Muscle of back (tissue), 13 donors: ENCODE measurements at places on chromosomes 7 and 10.
A peak's percentile ranks its signal among the peaks of the same experiment; 100 is the strongest.

GRCh38 chr10:58307676-58308075 is 27.1 kb upstream of the UBE2D1 start:
- DNase-seq: no peak

- DNase-seq: no peak
Observed at GRCh38 chr7:1961701-1962276, 271.0 kb downstream of the MAD1L1 start.

DNA sequence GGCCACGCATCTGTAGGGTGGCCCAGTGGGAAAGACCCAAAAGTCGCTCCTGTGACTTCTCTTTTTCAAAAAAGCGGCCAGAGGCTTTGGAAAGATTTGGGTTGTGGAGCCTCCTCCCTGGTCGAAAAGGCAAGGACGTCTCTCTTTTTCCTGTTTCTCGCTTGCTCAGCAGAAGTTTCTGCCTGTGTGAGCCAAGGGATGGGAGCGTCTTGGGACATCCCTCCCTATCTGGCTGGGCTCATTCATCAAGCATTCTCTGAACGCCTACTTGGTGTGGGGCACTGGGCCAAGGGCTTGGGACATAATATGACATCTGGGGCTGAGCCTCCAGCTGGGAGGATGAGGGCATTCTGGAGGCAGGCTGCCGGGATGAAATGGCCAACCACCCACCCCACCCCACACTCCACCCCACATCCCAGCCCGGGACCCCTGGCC is 120.9 kb downstream of the C10orf105 start:
- peak; percentile 52 for DNase-seq

- DNase-seq: peak; percentile 19
Observed at GRCh38 chr10:91493313-91493712, 83.2 kb downstream of the HECTD2 start.

DNA sequence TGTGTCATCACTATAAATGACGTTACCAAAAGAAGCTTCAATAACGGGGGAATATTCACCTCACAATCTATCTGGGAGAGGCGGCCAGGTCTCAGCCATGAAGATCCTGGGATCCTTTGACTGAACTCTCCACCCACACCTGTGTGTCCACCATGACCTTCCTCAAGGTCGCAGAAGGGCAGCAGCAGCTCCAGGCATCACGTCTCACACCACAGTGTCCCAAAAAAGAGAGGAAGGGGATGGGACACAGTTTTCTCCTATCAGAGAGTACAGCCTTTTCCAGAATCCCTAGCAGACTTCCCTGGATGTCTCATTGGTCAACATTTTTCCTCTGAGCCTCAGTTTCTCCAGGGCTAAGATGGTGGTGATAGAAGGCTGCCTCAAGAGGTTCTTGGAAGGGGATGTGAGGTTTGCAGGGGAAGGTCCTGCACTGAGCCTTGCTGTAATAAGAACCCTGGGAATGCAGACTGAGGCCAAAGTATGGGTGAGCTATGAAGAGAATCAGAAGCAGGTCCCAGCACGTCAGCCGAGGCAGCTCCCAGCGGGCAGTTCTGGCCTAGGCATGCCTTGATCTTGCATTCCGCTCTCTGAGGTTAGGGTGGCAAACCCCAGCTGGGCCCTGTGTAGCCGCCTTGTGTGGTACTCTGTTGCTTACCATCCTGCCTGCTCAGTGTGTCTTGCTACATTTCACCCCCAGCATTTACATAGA is 63.8 kb downstream of the COL26A1 start:
- no peak for DNase-seq

DNA sequence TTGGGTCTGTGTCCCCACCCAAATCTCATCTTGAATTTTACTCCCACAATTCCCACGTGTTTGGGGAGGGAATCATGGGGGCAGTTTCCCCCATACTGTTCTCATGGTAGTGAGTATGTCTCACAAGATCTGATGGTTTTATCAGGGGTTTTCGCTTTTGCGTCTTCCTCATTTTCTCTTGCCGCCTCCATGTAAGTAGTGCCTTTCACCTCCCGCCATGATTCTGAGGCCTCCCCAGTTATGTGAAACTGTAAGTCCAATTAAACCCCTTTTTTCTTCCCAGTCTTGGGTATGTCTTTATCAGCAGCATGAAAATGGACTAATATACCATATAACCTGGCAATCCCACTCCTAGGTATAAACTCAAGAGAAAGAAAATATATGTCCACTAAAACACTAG is 25.9 kb upstream of the SP4 start:
- DNase-seq: no peak

DNA sequence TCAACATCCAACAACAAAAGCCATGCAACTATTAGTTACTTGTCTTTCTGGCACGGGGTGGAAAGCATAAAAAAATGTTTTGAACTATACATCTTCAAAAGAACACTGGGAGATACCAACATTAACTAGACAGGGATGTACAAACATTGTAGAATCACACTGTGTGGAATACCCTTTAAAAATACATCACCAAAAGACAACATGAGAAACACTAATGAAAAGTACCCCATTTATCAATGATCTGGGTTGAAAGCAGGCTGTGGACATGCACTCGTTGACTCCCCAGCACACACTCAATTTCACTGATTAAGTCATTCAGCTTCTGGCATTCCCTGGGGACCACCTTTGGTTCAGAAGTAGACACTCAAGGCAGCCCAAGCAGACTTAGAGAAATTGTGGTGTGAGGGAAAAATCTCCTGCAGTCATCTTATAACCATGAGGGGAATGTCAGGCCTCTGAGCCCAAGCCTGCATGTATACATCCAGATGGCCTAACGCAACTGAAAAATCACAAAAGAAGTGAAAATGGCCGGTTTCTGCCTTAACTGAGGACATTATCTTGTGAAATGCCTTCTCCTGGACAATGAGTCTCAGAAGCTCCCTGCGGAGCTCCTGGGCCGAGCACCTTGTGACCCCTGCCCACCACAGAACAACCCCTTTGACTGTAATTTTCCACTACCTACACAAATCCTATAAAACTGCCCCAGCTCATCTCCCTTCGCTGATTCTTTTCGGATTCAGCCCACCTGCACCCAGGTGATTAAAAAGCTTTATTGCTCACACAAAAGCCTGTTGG is 53.0 kb downstream of the CACUL1 start:
- DNase-seq: no peak

DNA sequence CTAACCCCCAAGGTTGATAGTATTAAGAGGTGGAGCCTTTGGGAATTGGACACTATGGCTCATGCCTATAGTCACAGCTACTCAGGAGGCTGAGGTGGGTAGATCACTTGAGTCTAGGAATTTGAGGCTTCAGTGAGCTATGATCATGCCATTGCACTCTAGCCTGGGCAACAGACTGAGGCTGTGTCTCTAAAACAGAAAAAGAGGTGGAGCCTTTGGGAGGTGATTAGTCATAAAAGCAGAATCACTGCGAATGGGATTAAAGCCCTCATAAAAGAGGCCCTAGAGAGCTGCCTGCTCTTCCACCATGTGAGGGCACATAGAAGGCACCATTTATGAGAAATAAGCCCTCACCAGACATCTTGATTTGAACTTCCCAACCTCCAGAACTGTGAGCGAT is 81.9 kb downstream of the SKAP2 start:
- DNase-seq: no peak

DNA sequence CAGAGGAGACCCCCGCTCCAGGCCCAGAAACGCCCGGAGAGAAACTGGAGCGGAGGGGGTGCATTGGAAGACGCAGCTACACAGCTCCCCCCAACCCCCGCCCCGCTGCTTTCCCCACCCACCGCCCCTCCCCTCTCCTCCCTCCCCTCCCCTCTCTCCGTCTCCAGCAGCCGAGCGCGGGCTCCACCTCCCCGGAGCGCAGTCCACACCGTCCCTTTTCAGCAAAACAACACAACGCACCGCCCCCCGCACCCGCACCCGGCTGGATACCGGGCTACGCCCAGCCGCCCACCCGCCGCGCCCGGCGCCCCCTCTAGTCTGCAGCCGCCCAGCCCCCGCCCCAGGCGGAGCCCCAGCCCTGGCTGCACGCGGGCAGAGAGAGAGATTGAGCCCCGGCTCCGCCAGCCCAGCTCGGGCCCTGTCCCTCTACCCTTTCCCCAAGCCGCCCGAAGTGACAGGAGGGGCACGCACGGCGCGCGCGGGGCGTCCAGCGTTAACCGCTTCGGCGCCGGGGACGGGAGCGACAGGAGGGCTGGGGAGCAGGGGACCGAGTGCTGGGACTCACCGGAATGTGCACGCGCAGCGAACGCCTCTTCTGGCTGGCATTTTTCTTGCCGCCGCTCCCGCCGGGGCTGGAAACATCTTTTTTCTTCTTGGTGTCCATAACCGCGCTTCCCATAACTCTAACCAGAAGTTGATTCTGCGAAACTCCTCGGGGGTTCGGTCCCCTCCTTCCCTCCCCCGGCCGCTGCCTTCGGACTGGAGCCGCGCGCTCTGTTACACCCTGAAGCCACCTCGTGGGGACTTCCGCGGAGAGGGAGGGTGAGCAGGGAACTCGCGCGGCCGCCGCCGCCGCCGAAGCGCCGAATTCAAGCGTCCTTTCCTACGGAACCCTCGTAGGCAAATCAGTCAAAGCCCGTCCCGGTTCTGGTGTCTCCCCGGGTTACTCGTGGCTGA is 695 bp downstream of the PRKAG2 start:
- DNase-seq: peak; percentile 82

- no peak for DNase-seq
Observed at GRCh38 chr7:40948239-40948638, 754.7 kb downstream of the INHBA start.

DNA sequence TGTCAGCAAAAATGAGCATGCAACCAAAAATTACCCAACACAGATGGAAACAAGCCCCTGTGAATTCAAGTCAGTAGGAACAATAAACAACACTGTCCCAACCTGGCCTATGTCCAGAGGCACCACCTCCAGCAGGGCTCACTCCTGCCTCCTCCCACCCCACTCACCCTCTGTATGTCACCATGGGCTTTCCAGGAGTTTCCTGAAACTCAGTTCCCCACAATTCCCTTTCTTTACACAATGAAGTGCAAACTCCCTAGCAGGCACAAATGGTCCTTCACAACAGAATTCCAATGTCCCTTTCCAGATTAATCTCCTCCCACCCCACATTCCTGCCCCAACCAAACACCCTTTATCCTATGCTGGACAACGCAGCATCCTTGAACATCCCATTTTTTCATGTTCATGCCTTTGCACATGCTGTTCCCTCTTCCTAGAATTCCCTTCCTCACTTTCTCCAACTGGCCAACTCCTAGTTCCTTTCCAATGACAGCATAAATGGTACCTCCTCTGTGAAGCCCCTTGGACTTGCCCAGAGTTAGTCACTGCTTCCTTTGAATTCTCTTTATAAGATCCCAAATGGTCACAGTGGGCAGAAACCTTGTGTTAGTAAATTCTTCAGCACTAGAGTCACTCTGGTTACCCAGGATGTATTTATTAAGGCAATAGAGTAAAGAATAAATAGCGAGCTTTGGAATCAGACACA is 157.5 kb downstream of the SLIT1 start:
- DNase-seq: no peak

DNA sequence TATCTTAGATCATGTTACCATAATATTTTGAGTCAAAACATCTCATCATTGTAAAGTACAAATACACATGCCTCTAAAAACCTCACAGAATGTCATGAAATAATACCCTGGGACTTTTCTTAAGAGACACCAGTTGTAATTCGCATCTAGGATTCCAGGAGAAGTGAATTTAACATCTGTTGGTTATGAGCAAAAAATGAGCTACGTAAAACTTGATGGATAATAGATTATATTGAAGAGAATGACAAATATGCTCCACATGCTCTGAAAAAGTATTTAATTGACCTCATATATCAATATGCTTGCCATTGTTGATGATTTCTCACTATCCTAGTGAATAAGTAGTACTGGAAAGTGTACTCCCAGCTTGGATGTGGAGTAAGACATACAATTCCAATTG is 227.0 kb downstream of the BBS9 start:
- DNase-seq: peak; percentile 77

DNA sequence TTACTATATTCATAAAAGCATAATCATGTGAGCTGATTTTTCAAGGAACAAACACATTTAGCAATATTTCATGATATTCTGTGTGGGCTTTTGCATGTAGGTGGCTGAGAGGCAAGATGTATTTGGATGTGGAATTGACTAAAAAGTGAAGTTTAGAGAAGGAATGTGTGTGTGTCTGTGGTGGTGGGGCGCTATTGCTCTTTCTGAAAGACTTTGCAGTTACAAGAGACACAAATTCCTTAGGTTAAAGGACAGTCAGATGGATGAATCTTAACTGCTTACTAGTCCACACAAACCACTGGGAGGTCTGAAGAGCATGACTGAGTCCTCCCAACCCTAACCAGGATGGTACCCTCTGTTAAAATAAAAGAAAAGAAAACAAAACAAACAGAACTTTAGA is 200.1 kb downstream of the SDHAF3 start:
- DNase-seq: no peak

GRCh38 chr10:29663718-29664117 is 28.9 kb upstream of the SVIL start:
- DNase-seq: no peak

GRCh38 chr7:12093365-12093764 is 117.7 kb upstream of the TMEM106B start:
- no peak for DNase-seq

- no peak for DNase-seq
Observed at GRCh38 chr10:96753956-96754355, 33.6 kb upstream of the PIK3AP1 start.

GRCh38 chr10:1290071-1290471 is 233.9 kb downstream of the WDR37 start:
- no peak for DNase-seq

DNA sequence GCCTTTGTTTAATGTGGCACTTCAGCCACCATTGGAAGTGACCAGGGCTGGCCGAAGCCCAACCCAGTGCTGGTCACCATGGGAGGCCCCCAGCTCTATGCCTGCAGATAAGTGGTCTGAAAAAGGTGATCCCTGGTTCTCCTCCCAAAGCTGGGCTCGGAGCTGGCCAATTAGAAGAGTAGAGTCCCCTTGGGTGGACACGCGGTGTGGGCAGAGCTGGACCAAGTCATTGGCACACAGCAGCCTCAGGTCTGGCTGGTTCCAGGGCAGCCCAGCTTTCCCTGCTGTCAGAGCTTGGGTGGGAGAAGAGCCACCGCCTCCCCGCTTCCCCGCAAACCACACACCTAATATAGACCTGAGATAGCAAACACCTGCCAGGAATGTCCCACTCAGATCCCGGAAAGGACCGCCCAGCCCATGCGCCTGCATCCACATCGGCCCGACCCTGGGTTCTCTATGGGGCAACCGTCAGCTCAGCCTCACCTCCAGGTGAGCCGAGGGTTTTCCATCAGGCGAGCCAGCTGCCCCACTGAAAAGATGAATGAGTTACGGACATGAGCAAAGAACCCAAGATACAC is 84.3 kb downstream of the TCERG1L start:
- DNase-seq: no peak

DNA sequence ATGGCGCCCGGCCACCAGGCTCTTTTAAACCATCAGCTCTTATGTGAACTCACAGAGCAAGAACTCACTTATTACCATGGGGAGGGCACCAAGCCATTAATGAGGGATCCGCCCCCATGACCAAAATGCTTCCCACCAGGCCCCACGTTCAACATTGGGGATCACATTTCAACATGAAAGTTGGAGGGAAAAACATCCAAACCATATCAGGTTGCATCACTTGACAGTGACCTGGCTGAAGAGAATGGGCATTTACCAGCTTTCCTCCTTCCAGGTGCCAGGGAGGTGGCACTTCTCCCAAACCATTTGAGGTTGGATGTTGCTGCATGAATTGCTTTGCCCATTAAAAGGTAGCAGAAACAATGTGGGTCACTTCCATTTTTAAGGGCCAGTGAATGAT is 115.6 kb upstream of the TNS3 start:
- DNase-seq: no peak
